GM13976 (cell line): ENCODE measurements at places on chromosomes 3 and 15.

DNA sequence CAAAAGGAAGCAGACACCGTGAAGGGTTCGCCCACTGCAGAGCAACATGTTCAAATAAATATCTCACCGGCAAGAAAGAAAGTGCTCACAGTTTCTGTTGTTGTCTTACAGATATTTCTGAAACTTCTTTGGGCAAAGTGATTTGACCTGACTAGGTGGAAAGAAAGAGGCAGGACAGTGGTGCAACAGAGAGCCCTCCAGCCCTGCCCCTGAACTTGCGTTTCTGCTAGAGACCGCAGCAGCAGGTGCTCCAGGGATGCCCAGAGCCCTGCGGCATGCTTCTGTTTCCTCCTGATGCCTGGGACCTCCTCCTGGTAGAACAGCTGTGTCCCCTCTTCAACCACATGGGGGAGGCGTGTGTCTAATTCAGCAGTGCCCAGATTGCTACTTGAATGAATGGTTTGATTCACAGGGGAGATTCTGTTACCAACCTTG, 123.4 kb downstream of the ATP10A start:
- no peak for DNase-seq

DNA sequence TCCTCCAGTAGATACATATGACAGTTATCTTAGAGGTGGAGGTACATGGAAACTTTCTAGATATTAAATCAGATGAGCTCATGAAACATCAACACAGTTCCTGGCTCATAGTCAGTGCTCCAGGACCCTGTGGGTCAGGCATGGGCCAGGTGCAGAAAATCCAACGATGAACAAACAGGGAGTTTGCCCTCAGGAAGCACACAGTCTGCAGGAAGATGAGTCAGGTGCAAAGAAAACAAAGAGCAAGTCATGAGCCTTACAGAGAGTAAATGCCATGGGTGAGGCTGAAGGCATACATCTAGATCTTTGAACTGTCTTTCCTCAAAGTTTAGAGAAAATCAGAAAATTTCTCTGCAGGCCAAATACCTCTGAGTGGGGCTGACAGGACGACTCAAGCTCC, 184.2 kb upstream of the TPM1 start:
- DNase-seq: no peak

DNA sequence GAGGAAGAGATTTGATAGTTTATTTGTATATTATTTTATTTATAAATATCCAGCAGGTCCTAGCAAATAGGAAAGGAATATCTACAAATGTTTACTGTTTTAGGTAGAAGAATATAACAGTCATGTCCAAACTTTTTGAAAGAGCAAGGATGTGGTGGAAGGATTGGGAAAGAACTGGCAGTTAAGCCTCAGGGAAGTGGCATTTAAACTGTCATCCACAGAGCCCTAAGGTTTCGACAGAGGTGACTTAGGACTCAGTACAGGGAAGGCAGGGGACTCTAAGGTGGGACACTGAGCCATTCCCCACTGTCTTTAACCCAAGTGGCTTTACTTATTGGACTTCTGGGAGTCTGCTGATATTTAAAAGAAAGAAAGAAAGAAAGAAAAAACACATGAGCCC, 11.8 kb upstream of the TMEM87A start:
- DNase-seq: no peak

- DNase-seq: no peak
Measured at GRCh38 chr3:133984975-133985374, 44.8 kb downstream of the SLCO2A1 start.

- DNase-seq: no peak
Measured at GRCh38 chr3:87727783-87728182, 331.0 kb downstream of the CGGBP1 start.

DNA sequence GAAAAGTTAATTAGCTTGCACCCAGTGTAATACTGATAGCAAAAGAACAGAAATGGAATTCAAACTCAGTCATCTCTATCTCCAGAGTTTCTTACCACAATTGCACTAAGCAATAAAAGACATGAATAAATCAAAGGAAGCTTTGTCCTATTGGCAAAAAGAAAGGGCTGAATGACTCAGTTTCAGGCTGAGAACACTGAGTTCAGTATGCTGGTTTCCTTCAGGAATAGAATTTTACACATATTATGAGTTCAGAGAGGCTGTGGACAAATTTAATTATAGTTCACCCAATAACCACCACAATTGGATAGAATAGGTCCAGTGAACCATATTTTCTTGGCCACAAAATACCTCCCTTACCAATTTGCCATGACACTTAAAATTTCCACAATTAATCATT, 249.7 kb downstream of the KCNMB2 start:
- DNase-seq: no peak

- no peak for DNase-seq
Measured at GRCh38 chr3:115989684-115990421, 366.5 kb downstream of the GAP43 start.

GRCh38 chr15:41429003-41429890, 12.4 kb downstream of the RTF1 start:
- DNase-seq: peak; percentile 71

- DNase-seq: no peak
Measured at GRCh38 chr3:187802203-187802927, 57.1 kb upstream of the BCL6 start.

- DNase-seq: no peak
Measured at GRCh38 chr3:169759256-169759655, 5.6 kb downstream of the TERC start.

DNA sequence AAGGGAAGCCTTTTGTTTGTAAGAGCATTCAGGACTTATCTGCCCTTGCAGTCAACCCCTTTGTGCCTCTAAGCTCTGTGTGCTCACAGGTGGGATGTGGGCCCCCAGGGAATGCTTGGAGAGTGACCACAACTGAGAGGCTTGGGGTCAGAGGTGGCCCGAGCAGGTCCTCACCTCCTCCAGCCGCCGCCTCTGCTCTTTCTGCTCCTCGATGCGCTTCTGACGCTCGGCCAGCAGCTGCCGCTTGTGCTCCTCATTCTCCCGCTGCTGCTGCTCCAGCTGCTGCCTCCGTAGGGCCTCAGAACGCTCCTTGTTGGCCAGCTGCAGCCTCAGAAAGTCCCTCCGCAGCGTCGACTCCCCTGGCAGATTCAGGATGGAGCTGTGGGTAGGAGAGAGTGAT, 130.8 kb upstream of the SLC2A2 start:
- no peak for DNase-seq

DNA sequence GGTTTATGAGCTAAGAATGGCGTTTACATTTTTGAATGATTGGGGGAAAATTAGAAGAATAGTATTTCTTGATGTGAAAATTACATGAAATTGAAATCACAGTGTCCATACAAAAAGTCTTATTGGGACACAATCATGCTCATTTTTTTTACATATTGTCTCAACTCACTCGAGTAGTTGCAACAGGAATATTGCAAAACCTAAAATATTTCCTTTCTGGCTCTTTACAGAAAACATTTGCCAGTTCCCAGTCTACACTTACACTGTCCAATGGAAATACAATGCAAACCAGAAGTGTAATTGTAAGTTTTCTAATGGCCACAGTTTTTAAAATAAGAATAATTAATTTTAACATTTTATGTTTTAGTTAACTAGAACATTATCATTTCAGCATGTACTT, 137.8 kb downstream of the SAMMSON start:
- no peak for DNase-seq

DNA sequence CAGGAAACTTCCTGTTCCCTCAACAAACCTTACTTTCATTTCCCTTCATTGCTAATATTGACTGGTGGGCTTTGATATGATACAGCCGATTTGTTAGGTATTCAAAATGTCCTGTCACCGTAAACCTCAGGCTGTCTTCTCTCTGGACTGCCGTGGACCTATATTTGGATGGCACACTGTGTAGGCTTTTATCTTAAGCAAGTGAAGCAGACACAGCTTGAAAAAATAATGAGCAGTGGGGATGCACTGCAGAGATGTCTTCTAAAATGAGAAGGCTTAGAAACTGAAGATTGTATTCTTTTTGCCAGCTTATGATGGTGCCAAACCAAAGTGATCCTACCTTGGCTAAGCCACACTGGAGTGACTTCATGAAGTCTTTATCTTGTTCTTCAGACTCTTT, 266.3 kb downstream of the NR1D2 start:
- DNase-seq: no peak

DNA sequence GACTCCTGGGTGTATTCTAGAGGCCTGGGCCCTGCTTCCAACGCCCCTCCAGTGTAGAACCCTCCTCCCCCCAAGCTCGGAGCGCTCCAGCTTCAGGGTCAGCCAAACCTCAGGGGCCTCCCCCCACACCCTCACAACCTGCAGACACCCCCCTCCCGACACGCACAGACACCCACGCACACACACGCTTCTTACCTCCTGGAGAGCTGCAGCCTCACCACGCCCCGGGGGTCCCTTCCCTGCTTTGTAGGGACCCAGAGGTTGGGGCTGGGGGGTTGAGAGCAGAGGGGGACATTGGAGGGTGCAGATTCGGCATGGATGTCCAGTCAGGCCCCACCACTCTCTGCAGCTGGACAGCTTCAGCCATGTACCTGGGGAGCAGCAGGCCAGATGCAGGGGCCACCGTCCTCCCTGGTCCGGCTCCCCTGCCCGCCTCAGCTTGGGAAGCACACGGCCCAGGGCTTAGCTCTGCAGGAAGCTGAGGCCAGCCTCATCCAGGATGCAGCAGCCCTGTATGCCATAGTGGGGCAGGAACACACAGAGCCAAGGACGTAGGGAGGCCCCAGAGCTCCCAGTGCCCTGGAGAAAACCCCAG, 13.0 kb downstream of the ZDHHC19 start:
- no peak for DNase-seq

- DNase-seq: no peak
Measured at GRCh38 chr3:71225951-71226564, 357.5 kb downstream of the FOXP1 start.

DNA sequence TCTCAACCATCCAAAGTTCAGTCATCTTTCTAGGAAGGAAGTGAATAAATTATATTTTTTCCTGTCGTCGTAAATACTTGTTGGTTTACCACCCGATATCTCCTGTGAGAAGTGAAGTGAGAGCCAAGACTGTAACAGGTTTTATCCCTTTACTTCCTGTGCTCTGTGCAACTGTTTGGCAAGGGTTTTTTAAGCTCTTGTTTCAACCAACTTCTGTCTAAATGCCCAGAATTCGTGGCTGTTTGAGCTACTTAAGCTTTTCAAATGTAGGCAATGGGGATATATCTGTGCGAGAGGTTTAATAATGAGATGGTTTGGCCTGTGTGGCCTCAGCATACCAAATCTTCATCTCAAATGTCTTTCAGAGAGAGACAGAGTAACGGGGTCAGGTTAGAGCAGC, 134.7 kb downstream of the LRTM1 start:
- DNase-seq: no peak

DNA sequence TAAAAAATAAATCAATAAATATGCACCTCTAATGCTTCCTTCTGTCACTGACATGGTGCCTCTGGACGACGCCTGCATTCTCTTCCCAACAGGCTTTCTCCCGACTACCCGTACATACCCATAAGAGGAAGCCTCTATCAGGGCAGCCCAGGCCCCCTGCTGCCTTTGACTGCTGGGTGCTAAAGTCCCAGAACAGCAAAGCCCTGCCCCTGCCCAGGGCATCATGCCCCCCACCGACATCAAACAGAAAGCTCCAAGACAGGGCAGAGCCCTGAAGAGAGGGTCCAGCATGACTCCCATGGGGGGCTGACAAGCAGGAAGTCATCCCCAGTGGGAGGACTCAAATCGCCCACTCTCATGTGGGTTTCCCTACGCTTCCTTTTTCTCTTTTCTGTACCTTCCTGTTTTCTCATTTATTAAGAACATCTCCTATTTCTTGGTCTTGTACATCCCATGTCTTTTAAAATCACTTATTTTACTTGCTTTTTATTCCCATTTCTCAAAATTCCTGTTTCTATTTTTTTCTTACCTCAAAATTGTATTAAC, 23.4 kb downstream of the XPC start:
- DNase-seq: no peak

DNA sequence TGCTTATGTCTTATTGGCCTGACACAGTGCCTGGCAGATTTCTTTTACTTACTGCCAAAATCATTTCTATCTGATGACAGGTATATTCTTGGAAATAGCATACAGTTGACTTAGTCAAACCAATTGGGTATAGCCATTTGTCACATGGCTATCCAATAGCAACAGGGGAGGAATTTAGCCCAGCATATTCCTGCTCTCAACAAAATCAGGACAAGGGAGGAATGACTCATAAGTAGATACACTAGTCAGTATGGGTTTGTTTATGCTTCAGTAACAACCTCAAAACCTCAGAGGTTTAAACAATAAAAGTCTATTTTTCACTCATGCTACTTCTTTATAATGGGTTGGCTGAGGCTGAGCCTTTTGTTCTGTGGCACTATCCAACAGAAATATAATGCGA, 38.0 kb upstream of the VILL start:
- no peak for DNase-seq

GRCh38 chr3:152818027-152818426, 16.9 kb upstream of the P2RY1 start:
- no peak for DNase-seq

- DNase-seq: no peak
Measured at GRCh38 chr3:115186351-115187148, 39.5 kb upstream of the ZBTB20 start.

- DNase-seq: no peak
Measured at GRCh38 chr3:87057474-87057873, 66.5 kb upstream of the VGLL3 start.

- no peak for DNase-seq
Measured at GRCh38 chr3:124792341-124793040, 62.2 kb downstream of the UMPS start.

DNA sequence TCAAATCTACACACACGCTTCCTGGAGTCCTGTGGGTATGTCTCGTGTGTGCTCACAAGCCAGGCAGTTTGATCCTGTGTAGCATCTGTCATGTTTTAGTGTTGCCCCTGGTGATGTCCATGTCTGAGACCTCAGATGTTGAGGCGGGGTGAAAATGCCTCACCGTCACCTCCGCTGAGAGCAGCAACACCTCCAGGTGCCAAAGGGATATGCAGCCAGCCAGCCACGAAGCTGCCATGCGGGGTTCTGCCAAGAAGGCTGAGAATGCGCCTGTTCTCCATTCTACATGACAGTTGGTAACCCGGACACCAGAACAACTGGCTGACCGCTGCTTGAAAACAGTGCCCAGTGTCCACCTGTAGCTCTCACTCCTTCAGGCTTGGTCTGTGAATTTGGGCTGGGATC, 253.8 kb downstream of the TLE3 start:
- no peak for DNase-seq

DNA sequence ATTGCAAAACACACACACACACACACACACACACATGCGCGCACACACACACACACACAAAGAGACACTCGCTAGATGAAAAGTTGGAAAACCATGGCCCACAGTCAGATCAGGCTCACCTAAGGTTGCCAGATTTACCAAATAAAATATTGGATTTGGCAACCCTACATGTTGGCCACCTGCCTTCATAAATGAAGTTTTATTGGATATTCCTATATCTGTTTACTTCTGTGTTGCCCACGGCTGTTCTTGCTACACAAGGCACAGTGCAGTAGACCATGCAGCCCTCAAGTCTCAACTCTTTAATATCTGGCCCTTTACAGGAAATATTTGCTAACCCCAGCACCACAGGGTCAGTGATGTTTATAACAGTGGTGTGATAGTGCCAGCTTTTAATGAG, 445.0 kb upstream of the PROK2 start:
- DNase-seq: no peak

GRCh38 chr15:41897363-41897799, 3.5 kb upstream of the SPTBN5 start:
- no peak for DNase-seq
